AG08395 (cell line): ENCODE measurements at places on chromosomes 3 and 15.
A peak's percentile ranks its signal among the peaks of the same experiment; 100 is the strongest.

DNA sequence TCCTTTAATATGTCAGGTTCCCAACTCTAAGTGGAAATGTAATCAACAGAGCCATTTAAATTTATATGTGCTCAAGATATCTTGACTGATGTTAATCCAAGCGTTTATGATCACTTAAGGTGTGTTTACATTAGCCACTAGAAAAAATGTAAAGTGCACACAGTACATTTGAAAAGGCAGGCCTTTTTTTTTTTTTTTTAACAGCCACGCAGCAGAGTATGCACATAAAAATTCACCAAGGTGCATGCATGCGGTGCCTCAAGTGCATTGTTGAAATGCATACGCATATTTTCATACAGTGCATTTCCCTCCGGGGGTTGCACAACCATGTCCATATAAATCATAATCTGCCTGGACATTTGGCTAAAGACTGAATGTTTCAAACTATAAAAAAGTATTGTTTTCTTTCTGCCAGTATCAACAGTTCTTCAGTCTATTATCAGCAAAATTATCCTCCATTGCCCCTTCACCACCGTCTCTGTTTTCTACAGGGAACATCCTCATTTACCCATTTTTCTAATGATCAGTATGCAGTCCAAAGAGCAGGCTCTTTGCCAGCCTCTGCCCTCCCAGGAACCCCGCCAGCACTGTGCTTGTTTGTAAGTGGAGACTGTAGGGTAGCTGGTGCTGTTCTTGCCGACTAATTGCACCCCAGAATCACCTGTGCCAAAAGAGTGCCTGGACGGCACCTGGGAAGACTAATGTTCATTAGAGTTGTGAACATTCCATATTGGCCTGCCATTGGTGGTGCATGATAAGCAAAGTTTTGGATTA lies 611.2 kb upstream of the CFAP20DC start:
- DNase-seq, result no peak

- no peak for DNase-seq
Observed at GRCh38 chr15:45441686-45442085, 63.3 kb upstream of the GATM start.

DNA sequence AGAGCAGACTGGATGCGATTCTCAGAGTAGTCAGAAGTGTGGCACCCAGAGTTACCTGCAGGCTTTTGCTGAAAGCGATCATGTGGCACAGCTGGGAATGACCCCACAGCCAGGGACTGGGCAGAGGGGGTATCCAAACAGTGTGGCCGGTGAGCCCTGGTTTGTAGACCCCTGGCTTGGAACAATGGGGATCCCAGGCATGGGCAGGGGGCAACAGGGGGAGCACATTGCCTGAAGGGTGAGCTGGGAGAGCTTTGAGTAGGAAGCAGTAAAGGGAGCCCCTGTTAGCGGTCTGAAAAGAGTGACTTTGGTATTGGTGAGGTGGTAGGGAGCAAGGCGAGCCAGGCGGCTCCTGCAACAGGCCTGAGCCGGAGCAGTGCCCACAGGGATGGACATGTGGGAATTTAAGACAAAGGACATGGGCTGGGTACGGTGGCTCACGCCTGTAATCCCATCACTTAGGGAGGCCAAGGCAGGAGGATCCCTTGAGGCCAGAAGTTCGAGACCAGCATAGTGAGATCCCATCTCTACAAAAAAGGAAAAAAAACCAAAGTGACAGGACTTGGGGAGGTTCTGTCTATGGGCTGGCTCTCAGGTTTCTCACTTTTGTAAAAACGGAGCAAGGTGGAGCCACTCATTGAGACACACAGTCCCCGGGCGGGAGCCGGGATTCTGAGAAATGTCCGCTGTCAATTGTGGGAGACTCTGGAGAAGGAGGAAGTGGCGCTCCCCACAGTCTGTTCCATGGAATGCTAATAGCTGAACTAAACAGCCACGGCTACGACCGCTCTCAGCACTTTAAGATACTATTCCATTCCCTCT lies 223.8 kb upstream of the LYSMD4 start:
- DNase-seq, result no peak

DNA sequence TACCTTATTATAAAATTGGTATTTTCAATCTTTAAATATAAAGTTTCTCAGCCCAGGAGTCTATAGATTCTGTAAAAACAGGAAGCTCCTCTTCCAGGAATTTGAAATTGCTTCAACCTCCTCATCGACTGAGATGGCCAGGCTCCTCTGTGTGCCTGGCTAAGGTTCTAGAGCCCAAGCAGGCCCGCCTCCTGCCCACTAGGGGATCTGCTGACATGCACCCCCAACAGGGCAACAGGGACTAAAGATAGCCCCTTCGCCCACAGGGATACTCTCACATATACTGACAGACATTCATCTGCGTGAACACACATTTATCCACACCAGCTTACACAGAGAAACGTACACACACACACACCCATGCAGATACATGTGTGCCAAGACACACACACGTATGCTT lies 183.1 kb upstream of the TLE3 start:
- no peak for DNase-seq

DNA sequence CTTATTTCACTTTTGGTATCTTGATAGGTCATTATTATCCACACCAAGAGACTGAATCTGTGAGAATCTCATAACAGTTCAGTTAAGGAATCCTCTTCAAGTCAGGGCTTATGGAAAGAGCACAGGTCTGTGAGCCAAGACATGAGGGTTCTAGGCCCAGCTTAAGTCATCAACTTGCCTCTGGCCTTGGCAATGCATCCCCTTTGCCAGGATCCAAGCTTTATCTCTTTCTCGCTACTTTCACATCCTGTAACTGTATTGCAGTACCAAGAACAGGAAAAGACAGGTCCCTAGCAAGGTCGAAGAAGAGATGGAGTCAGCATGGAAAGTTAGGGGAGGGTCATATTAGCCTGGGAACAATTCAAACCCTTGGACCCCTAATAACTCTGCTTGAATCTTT lies 13.5 kb upstream of the APOD start:
- no peak for DNase-seq

DNA sequence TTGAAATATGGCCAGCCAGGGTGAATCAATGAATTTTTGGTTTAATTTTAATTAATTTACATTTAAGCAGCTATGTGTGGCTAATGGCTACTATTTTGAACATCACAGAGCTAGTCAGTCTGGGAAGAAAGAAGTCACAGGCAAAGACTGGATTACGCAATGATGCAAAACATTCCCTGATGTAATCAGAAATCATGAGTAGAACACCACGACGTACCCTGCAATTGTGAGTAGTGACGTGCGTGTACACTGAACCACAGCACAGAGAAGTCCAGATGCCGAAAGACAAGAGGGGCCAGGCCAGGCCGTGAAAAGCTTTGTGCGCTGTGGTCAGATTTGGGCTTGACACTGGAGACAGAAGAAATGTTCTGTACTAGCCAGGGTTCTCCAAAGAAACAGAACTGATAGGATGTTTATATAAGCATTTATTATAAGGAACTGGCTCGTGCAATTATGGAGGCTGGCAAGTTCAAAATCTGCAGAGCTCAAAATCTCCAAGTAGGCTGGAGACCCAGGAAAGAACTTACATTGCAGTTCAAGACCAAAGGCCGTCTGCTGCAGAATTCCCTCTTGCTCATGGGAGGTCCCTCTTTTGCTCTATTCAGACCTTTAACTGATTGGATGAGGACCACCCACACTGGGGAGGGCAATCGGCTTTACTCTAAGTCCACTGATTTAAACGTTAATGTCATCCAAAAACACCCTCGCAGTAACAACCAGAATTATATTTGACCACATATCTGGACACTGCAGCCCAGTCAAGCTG lies 44.6 kb downstream of the SH3BP5 start:
- peak; percentile 86 for DNase-seq

DNA sequence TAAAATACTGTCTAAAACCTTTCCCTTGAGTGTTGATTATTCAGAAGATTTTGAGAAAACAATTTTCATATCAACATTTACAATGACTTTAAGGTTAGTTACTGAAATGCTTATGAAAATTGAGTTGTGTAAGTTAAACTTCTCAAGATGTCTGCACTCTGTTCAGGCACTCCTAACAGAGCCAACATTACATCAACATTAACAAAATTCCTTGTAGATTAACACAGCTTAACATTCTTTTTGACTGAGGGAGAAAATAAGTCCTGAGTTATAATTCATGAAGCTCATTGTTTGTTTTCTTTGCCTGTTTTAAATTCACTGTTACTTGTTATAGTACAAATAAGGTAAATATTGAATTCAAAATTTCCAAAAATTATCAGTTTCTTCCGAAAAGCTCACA lies 9.0 kb downstream of the ACKR4 start:
- peak; percentile 34 for DNase-seq

DNA sequence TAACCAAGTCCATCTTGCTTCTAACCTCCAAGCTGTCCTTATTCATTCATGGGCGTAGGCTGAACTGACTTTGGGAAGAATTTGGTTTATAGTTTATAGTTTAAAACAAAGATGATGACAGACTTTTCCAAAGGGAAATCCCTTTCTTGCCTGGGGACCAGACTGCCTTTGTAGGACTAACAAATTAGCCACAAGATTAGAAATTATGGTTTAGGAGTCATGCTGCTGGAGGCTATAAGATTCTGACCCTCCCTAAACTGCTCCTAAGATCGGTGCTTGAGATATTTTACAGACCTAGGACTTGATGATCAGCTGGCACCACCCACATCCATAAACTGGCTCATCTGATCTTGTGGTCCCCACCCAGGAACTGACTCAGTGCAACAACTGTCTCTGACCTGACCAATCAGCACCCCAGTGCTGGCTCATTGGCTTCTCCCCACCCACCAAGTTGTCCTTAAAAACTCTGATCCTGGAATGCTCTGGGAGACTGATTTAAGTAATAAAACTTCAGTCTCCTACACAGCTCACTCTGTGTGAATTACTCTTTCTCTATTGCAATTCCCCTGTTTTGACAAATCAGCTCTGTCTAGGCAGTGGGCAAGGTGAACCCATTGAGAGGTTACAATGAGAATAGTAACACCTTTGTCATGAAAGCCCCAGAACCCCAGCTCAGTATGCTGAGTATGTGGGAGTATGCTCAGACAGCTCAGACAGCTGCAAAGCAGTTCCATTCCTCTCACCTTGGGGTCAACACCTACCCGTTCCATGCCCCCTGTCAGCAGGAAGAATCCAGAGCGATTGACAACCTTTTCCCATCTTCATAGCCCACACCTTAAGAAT lies 51.6 kb upstream of the C15orf39 start:
- DNase-seq, result peak; percentile 64

GRCh38 chr3:105930733-105931132 lies 61.9 kb upstream of the CBLB start:
- DNase-seq, result no peak

DNA sequence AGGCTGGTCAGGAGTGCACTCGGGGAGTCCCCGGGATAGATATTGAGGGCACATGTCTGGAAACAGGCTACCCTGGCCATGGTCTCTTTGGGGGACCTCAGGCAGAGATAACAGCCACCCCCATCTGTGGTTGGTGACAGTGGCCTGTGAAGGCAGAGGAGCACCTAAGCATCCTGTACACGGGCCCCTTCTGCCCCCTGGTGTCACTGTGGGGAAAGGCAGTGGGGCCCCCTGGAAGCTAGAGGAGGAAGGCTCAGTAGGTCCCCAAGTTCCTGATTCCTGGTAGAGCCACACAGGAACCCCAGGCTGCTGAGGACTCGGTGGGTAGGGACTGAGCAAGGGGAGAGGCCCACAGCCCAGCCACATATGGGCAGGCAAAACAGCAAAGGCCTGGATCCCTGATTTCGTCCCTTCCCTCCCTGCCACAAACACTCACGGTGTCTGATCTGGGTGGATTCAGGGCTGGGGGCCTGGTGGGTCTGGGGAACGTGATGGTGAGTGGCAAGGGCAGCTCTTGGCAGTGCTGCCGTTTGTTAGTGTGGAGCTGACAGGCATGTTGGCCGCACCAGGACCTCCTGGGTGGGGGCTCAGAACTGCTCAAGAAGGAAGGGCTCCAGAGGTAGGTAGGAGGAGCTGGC lies 14.1 kb upstream of the CXCR6 start:
- peak; percentile 83 for DNase-seq
